DMS153 (cell line): ENCODE measurements at places on chromosomes 16 and 17.

GRCh38 chr17:60678118-60678444 is 430 bp downstream of the BCAS3 start:
- DNase-seq, result no peak

DNA sequence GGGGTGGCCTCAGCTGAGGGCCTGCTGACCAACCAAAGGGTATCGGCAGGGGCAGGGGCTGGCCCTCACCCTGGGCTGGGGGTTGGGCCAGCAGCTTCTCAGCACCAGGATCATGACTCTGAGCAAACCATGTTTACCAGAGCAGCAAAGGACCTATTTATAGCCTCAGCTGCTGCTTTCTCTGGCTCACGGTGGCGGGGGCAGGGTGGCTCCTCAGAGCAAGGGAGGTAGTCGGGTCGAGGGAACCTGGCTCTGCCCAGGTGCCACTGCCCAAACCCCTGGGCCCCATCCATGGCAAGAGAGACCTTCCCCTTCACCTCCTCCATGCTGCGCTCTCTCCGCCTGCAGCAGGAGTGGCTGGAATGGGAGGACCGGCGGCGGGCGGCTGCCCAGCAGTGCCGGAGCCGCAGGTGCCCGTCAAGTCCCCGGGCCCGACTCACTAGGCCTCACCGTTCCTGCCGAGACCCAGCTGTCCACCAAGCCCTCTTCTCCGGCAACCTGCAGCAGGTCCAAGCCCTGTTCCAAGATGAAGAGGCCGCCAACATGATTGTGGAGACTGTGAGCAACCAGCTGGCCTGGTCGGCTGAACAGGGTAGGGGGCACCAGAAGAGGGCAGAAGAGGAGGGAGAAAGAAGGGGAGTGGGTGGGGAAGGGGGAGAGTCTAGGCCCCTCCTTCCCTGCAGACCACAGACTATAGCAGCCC is at the start of gene ASB16:
ASB16 (plus strand) TSS at position 206 of the 703 bp plus-strand sequence; CDS start at position 292, 86 bp downstream.
- peak; percentile 49 for DNase-seq

DNA sequence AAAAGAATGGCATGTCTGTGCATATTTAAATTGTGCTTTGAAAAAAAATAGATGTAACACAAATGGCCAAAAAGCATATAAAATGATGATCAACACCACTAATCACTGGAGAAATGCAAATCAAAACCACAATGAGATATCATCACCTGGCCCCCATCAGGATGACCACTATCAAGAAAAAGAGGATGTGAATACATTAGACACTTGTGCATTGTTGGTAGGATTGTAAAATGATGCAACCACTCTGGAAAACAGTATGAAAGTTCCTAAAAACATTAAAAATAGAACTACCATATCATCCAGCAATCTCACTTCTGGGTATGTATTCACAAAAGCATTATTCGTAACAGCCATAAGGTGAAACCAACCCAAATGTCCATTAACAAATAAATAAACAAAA is 91.5 kb downstream of the SPAG9 start:
- DNase-seq, result no peak

DNA sequence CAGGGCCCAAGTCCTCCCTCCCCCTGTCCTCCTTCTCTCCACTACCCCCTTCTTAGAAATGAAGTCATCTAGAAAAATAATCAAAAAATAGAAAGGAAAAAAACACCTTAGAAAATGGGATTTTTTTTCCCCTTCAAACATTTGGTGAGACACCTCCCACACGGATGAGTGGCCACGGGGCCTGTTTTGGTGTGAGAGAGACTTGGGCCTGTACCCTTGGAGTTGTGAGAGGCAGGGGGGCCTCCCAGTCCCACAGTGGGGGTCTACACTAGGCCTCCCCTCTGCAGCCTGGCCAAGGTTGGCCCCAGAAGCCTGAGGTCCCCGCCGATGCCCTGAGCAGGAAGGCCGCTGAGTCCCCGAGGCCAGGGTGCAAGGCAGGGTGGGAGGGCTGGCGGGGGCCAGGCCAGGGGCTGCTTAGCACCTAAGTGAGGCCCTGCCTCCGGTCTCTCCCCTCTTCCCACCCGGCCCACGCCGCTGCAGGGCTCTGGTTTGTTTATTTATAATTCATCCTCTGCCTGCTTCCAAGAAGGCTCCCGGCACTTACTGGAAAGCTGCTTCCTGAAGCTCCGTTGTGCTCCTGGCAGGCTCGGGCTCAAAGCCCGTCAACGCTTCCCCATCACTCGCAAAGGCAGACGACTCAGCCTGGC is 26.4 kb downstream of the NPTX1 start:
- DNase-seq, result no peak

DNA sequence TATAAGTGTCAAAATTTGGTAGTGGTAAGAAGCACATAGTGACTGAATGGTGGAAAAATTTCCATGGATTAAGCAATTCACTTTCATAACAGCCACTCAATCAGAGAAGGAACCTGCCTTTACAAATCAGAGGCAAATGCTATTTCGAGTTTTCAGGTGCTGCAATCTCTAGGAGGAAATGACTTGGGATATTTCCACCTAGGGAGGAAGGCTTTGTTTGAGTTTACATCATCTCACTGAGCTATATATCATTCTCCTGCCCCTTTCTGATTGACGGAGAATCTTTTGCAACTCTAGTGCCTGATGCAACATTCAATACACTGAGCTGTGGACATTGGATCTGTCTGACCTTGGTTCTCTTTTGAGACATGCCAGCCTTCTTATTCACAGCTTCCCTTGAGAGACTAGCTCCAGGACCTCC is 26.3 kb downstream of the MARCHF10 start:
- no peak for DNase-seq

DNA sequence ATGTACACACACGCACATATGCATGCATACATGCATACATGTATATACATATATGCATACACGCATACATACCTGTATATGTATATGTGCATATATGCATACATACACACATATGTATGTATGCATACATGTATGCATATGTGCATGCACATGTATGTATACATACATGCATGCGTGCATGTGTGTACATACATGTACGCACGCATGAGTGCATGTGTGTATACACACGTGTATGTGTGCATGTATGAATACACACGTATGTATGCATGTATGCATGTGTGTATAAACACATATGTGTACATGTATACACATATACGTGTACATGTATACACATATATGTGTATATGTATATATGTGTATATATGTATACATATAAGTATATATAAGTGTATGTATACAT is 28.5 kb upstream of the DLX3 start:
- DNase-seq, result no peak

DNA sequence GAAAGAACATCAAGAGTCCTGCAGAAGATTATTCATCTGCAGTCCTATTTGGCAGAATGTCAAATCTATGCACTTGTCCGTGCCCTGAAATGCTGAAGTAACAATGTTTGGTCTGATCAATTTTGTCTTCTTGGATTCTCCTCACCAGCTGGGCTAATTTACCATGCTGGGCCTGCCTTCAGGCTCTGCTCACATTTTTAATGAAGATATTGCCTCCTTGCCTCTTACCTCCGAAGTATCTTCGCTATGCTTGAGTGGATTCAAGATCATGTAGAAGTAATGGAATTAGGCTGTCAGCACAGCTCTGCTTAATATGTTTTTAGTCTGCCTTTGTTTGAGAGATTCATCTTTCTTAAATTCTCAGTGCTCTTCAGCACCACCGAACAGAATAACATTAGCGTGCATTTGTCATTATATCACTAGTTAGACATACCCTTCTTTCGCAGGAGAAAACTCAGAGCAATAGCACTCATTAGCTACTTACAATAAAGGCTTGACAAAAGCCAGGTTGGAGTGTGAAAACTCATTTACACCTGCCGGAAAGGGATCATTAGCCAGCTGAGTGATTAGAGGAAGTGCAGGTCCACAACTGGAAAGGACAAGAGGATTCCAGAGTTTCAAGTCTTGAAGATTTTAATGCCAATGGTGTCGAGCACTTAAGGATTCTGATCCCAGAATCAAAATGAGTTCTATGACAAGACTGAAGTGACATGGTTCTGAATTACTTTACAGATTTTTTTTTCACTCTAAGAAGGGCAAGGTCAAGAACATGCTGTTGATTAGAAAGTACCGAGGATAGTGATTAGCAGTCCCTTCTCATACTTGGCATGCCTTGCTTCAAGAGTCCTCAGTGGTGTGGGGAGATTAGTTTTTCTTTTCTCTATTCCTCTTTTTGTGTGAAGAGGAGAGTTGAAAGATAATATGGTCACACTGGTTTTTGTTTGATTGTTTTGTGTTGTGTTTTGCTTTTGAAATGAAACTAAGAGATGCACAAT is 405.6 kb upstream of the TOM1L1 start:
- DNase-seq, result no peak

DNA sequence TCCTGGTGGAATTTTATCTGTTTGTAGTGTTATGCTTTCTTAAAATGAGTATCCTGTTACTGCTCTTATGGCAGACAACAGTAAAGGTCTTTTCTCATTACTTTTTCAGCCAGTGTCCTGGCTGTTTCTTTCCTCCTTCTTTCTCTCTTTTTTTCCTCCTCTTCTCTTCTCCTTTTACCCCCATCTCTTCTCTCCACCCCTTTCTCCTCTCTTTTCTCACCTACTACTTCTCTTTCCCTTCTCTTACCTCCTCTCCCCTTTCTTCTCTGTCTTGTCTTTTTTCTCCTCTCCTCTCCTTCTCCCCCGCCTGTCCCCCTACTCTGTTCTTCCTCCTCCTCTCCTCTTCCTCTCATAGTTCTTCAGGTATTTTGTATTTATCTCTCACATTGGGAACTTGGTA is 48.9 kb downstream of the CPD start:
- DNase-seq, result no peak

DNA sequence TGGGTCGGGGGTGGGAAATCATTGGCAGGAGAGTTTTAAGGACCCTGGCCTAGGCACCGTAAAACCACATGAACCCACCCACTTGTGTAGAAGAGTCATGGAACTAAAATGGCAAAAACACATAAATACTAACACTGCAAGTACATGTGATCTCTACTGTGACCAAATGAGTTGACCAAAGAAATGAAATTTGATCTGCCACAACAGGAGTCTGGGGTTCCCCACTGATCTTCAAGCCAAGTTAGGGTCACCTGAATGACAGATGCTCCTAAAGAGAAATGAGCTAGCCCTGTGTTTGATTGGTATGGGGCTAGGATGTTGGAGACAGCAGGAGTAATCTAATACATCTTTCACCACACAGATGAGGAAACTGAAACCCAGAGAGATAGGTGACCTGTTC is 21.5 kb upstream of the SKAP1 start:
- DNase-seq, result no peak
